Hypothalamus (tissue), 51 donors: ENCODE measurements at places on chromosomes 12 and 14.

- DNase-seq: no peak
These were observed 8.4 kb downstream of the NCKAP5L start for GRCh38 chr12:49819786-49820185.

GRCh38 chr12:72472350-72472749 is 200.2 kb downstream of the TRHDE start:
- DNase-seq: no peak

DNA sequence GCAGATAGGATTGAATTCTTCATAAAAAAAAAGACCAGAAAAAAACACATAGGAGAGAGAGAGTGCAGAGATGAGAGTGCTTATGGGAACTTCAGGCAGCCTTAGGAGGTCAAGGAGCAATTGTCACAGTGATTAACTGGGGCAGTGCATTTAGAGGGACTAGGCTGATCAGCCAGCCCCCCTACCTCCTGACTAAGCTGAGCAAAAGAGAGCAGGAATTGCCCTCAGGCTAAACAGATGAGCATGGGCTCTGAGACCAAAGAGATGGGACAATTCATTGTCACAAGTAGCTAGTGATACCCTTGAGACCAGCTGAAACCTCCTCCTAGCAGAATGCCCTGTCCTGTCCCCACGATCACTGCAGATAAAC is 124.0 kb downstream of the BTG1 start:
- DNase-seq: no peak

DNA sequence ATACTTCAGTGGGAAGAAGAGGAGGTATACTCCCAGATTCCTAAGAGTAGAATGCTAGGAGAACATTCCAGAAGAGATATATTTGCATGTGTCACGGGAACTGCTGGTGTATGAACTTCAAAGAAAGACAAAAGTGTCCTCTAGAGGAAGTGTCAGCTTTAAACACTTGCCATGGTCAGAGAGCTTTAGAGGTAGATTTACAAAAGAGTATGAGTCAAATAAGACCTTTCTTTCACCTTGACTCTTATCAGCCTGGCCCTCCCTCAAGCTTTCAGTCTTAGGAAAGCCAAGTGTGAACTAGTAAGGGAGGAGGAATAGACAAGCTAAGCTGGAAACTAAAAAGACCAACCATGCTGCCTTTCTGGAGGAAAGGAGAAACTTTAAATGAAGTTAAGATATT is 34.7 kb downstream of the COX8C start:
- DNase-seq: no peak
